ENCODE measurements at places on chromosomes 2 and 18.

DNA sequence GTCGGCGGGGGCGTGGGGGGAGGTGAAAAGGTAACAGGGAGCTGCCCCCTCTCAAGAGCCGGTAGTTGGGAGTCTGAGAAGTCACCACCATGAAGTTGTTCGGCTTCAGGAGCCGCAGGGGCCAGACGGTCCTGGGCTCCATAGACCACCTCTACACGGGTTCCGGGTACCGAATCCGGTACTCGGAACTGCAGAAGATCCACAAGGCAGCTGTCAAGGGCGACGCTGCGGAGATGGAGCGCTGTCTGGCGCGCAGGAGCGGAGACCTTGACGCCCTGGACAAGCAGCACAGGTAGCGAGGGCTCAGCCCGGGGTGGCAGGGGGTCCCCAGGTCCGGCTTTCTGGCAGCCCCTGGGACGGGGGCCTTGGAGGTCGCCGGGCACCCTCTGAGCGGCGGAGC is 47.1 kb upstream of the ZNF519 start:
- no peak for DNase-seq

DNA sequence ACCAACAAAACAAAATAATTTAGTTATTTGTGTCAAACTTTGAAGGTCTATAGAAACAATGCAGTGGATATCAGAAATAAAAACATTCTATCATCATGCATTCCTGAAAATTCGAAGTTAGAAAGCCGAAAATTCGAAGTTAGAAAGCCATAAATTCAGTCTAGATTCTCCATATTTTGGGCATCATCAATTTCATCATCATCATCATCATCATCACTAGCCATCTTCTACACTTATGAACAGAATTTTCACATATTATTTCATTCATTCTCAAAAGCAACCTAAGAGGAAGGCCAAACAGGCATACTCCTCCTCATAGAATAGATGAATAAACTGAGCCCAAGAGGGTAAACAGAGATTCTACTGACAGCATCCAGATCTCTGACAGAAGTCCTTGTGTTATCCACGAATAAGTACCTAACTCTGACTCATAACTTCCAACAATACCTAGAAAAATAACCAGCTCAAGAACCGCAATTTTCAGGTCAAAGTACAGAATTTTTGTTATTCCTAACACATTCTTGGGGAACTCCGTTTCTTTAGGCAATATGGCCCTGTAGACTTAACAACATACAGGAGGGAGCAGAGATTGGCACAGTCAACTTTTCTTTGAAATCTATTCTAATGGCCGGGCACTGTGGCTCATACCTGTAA is 84.7 kb downstream of the TCF4 start:
- no peak for DNase-seq

DNA sequence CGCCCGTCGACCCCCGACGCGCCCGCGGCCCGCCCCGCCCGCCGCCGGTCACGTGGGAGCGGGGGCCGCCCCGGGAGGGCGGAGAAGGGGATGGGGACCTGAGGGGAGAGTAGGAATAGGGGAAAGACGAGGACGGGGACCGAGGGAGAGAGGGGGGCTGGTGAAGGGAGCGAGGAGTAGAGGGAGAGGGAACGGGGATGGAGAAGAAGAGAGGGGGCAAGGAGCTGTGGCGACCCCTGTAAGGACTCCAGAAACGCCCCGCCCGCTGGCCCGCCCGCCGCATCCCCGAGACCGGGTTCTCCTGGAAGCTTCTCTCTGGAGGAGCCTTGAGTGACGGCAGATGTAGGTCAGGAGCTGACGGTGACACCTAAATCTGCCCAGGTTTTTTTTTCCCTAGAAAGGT is 615 bp downstream of the ADNP2 start:
- DNase-seq: no peak

- DNase-seq: no peak
Measured at GRCh38 chr18:50274941-50275340, 6.4 kb downstream of the MBD1 start.

- DNase-seq: peak; percentile 1
Measured at GRCh38 chr18:28365411-28365831, 188.5 kb upstream of the CDH2 start.

GRCh38 chr18:8367217-8367988 is 241.8 kb upstream of the RAB12 start:
- no peak for DNase-seq

GRCh38 chr18:13513021-13513420 is 213.3 kb downstream of the FAM210A start:
- no peak for DNase-seq

DNA sequence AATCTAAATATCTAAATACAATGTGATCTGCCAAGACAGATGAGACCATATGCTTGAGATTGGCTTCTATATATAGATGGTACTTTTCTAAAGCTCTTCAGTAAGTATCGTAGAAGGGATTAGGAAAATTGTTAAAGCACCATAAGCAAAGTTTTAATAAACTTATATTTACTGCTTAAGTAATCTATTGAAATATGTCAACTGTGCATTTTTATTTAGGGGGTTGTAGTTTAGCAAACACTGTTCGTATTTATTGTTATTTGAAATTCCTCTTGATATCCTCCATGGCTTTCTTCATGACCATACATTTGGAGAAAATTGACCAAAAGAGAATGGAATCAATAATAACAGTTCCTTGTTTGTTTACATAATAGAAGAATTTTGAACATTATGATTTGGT is 102.7 kb downstream of the MIB1 start:
- DNase-seq: no peak

DNA sequence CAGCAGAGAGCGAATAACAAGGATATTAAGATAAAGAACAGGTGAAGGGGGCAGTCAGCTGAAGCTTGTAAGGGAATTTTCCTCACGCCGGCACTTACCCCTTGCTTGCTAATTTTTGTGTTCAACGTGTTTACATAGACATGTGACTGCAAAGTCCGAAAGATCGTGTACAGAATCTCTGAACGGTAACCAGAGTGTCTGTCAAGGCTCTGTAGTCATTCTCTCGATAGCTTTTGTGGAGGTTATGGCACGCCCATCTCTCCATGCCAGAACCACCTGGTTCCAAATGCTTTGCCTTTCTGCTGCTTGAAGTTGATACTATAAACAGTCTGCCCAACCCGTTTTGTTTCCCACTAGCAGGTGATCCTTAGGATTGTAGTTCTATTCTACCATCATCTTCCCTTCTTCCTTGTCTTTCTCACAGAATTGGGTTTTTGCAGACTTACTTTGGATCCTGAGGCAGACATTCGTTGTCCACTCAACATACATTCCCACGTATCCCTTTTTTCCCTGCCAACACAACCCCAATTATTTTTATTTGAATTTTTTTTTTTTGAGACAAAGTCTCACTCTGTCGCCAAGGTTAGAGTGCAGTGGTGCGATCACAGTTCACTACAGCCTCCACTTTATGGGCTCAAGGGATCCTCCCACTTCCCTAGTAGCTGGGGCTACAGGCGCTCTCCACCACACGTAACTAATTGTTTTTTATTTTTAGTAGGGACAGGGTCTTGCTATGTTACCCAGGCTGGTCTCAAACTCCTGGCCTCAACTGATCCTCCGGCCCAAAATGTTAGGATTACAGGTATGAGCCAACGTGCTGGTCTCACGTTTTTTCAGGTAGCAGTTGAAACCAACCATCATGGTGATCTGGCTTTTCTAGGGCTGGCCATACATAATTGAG is 1.3 kb upstream of the USP34 start:
- DNase-seq: no peak

GRCh38 chr18:58535340-58536201 is 93.3 kb downstream of the ALPK2 start:
- DNase-seq: no peak

DNA sequence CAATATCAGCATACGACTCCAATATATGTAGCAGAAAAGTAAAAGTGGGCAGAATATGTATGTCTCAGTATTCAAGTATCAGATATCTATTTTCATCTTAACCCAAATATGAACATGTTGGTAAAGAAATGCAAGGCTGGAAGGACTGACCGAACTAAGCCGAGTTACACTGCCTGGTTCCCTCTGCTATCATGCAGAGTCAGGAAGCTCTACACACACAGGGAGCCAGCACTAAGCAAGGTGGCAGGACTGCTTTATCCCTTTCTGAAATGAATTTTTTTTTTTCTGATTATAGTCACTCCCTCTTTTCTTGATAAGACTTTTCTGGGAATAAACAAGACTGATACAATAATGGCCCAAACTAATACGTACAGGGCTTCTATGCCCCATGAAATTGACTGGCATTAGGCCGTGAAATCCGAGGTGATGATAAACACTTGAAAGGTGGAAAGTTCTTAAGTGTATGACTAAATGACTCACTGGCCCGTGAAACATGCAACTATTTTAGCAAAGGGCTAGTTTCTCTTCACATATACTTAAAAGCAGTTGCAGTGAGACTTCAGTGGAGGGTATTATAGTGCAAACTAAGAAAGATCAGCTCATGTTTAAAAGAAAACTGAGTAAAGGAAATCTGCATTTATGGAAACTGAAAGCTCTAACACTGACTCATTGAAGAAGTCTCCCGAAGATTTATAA is 14.9 kb downstream of the DPP4 start:
- no peak for DNase-seq

GRCh38 chr2:55092439-55092838 is 42.2 kb upstream of the RTN4 start:
- no peak for DNase-seq

DNA sequence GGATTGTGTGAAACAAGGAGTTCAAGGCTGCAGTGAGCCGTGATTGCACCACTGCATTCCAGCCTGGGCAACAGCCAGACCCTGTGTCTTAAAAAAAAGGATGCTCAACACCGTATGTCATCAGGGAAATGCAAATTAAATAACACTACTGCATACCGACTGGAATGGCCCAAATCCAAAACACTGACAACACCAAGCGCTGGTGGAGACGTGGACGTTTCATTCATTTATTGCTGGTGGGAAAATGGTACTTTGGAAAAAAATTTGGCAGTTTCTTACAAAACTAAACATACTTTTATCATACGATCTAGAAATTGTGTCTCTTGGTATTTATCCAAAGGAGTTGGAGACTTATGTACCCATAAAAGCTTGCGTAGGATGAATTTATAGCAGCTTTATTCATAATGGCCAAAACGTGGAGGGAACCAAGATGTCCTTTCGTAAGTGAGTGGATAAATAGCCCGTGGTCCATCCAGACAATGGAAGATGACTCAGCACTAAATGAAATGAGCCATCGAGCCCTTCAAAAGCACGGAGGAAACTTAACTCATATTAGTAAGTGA is 24.2 kb downstream of the NEU4 start:
- DNase-seq: no peak

DNA sequence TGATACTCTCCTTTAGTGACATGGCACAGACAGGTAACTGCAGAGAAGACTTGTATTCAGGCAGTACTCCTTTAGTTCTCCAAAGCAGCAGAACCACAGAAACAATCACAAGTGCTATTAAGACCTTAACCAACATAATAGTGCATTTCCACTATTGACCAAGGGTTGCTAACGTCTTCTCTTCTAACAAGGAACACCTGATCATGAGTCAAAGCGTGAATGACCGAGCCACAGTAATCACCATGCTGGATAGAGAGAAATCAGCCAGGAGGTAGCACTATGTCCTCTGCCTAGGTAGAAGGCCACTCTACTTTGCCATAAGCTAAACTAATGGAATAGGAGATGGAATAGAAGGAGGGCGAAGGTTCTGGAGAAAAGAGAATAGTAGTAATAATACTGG is 161.0 kb downstream of the ANKRD44 start:
- no peak for DNase-seq

DNA sequence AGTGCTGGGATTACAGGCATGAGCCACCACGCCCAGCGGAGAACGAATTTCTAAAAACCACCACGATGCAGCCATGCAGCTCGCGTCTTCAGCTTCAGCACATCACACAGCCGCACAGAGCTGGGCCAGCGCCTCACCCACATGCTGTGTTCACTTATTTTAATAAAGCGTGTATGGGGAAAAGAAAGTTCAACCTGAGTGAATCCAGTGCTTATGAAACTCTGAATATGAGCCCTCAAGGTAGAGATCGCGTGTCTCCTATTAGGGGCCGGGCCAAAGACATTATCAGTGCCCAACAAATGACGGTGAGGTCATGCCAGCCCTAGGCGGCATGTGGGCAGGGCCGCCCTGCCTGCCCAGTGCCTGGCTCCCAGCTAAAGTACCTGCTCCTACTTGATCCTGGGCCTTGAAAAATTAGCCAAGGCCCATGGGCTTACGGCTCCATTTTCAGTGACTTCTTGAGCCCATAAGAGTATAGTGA is 44.3 kb downstream of the SPRED2 start:
- DNase-seq: no peak

- DNase-seq: no peak
Measured at GRCh38 chr18:49901862-49902340, 88.6 kb upstream of the ACAA2 start.

- no peak for DNase-seq
Measured at GRCh38 chr2:21467280-21467818, 343.6 kb downstream of the TDRD15 start.

DNA sequence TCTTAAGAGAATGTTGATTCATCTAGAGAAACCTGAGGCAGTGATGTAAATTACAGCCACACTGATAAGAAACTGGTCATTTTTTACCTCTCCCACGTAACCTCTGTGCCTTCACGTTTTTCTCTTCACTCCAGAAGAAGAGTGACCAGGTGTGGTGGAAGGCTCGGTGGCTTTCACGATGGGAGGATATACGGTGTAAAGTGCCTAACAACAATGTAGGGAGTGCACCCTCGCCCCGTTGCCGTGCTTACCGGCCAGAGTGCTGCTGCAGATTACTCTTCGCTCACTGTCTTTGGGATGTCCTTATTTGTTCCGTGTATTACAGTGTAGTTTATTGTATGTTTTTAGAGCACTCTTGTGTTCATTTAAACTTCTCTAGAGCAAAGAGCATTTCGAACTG is 46.5 kb downstream of the NCK2 start:
- DNase-seq: no peak

DNA sequence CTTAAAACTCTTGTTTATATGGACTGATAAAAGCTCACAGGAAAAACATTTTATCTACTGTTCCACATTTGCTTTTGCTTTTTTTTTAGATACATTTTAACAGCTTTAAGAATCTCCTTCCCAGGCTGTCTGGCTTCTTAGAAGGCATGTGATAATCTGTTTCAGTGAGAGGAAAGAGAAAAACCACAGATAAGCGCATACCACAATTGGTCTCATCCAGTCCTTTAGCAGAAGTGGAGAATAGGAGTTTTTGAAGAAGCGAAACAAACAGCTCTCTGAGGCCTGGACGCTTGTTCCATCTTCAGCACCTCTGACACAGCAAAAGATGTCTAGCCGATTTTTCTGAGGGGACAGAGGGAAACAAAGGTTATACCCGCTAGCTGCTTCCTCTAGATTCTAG is 37.6 kb downstream of the RMC1 start:
- no peak for DNase-seq

GRCh38 chr18:69686861-69687260 is 260.8 kb downstream of the CD226 start:
- DNase-seq: no peak

- DNase-seq: no peak
Measured at GRCh38 chr2:64905338-64906024, 83.7 kb upstream of the SLC1A4 start.
